ENCODE measurements at places on chromosomes 3 and 15.
A peak's percentile ranks its signal among the peaks of the same experiment; 100 is the strongest.

GRCh38 chr3:23241256-23241655 lies 38.1 kb downstream of the UBE2E2 start:
- DNase-seq, result no peak

DNA sequence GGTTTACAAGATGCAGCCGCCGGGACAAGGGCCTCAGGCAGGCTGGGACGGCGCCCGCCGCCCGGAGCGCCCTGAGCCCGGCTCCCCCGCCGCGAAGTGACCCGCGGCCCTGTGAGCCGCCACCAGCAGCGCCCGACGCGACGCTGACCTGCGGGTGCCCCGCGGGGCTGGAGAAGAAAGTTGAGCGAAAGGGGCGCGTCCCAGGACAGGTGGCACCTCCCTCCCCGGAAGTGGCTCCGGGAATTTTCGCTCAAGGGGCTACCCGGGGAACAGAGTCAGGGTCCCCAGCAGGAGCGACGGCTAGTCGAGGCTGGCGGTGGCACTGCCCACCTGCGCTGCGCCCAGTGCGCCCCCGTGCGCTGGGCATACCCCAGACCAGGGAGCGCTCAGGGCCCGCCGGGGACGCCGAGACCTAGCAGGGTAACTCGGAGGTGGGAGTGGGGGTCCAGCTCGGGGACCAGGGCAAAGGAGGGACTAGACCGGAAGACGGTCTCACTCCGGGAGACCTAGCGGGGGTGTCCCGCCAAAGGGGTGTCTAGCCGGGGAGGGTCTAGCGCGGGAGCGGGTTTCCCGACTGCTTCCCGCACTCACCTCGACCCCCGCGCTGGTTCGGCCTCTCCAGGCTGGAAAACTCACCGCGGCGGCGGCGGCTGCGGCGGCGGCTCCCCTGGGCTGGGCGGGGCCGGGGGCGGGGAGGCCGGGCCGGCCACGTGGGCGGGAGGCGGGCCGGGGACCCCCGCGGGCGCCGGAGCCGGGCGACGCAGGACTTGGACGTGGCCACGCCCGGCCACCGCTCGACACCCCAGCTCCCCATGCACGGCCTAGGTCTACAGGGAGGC lies 18.4 kb downstream of the SPATA12 start:
- no peak for DNase-seq

DNA sequence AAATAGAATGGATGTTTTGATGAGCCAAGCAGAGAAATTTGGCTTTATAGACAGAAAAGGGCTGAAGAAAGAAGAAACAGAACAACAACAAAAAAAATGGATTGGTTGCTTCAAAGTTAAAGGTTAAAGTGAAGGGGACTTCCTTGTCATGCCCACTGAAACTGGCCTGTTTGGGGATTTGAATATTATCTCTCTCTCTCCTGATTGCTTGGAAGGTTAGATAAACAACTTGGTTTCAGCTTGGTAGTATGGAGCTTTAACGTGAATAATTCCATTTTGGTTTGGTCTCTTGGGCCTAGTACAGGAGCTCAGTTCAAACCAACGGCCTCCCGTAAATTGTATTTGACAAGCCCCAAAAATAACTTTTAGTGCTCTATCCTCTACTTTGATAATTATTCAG lies 70.8 kb upstream of the MBNL1 start:
- DNase-seq, result no peak

DNA sequence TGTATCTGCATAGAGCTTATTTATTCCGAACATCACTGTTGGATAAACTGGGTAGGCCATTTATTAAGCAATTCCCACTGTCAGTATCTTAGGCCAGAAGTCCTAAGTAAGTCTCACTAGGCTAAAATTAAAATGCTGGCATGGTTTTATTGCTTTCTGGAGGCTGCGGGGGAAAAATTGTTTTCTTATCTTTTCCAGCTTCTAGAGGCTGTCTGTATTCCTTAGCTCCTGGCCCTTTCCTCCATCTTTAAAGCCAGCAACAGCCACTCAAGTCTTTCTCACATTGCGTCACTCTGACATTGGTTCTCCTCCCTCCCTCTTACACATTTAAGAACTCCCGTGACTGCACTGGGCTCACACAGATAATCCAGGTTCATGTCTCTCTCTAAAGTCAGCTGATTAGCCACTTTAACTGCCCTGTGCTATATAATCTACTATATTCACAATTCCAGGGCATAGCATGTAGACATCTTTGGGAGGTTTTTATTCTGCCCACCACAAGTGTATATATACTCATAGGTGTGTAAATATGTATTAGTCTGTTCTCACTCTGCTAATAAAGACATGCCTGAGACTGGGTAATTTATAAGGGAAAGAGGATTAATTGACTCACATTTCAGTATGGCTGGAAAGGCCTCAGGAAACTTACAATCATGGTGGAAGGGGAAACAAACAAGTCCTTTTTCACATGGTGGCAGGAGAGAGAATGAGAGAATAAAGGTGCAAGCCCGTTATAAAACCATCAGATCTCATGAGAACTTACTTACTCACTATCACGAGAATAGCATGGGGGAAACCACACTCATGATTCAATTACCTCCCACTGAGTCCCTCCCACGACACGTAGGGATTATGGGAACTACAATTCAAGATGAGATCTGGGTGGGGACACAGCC lies 113.5 kb upstream of the SLC7A14 start:
- DNase-seq, result no peak

- DNase-seq, result no peak
Measured at GRCh38 chr3:90253131-90253530, 1145.7 kb downstream of the EPHA3 start.

- no peak for DNase-seq
Measured at GRCh38 chr3:43736558-43737440, 46.1 kb downstream of the ABHD5 start.

- DNase-seq, result peak; percentile 56
Measured at GRCh38 chr15:61459785-61460707, 230.9 kb upstream of the RORA start.

- DNase-seq, result no peak
Measured at GRCh38 chr15:34716111-34716510, 38.7 kb downstream of the GJD2 start.

- no peak for DNase-seq
Measured at GRCh38 chr3:176795891-176796290, 401.4 kb downstream of the TBL1XR1 start.

- DNase-seq, result no peak
Measured at GRCh38 chr3:151460228-151460627, 633 bp downstream of the IGSF10 start.

DNA sequence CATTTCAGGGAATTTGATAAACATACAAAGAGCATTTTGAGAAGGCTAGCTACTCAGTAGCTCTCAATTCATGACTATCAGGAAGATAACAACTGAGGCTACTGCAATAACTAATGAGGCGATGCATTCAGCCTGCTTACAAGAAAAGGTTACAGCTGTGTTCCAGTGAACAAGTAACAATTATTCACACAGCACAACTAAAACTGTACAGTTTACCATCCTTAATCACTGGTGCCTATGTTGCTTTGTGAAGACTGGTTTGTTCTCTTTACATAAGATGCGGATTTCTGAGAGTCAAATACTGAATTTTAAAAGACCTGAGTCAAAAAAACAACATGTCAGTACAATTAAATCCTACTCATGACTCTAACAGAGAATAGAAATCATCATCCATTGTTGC lies 526.3 kb downstream of the OTOL1 start:
- DNase-seq, result no peak

DNA sequence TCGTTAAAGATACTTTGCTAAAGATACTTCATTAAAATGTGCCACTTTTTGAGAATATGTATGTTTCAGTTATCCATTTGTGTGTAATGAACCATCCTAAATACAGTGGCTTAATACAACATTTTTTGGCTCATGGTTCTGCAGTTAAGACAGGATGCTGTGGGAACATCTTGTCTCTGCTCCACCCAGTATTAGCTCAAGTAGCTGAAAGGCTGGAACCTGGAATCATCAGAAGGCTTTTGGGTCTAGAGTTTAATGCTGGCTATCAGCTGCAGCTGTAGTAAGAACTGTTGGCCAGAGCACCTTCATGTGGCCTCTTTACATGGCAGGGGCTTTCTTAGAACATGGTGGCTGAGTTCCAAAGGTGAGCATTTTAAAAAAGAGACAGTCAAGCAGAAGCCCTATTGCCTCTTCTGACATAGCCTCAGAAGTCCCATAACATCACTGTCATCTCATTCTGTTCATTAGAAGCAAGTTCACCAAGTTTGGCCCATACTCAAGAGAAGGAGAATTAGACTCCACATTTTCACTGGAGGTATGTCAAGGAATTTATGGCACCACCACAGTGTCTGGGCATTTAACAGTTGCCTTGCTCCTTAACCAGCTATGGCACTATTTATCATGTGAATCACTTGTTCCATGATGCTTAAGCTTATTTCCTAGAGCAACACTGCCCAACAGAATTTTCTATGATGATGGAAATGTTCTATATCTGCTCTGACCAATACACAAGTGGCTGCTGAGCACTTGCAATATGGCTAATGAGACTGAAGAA lies 70.4 kb upstream of the PDZRN3 start:
- no peak for DNase-seq

DNA sequence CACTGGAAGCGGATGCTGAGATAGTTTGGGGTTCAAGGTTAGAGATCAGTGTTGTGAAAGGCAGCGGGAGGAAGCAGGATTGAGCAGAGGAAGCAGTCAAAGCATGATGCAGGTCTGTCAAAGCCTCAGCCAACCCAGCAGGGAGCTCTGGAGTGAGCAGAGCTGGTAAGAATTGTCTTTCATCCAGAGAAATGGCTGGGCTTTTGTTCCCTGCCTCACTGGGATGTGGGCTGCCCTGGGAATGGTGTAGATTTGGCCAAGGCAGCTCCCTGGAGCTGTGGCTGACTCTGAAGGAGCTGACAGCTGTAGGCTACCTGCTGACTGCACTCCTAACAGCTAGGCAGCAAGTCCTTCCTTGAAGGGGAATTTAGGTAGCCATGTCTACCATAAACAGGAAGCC lies 61.9 kb upstream of the STXBP5L start:
- no peak for DNase-seq

- no peak for DNase-seq
Measured at GRCh38 chr3:189572249-189572648, 58.9 kb upstream of the TP63 start.

DNA sequence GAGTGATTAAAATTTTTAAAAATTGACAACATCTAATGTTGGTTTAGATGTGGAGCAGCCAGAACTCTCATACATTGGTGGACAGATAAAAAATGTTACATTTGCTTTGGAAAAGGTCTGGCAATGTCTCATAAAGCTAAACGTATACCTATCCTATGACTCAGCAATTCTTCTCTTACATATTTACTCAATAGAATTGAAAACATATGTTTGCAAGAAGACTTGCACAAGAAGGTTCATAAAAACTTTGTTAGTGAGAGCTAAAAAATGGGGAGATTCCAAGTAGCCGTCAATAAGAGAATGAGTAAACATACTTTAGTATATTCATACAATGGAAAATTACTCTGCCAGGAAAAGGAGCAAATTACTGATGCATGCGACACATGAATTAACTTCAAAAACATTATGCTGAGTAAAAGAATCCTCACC lies 30.0 kb downstream of the MASP1 start:
- no peak for DNase-seq

DNA sequence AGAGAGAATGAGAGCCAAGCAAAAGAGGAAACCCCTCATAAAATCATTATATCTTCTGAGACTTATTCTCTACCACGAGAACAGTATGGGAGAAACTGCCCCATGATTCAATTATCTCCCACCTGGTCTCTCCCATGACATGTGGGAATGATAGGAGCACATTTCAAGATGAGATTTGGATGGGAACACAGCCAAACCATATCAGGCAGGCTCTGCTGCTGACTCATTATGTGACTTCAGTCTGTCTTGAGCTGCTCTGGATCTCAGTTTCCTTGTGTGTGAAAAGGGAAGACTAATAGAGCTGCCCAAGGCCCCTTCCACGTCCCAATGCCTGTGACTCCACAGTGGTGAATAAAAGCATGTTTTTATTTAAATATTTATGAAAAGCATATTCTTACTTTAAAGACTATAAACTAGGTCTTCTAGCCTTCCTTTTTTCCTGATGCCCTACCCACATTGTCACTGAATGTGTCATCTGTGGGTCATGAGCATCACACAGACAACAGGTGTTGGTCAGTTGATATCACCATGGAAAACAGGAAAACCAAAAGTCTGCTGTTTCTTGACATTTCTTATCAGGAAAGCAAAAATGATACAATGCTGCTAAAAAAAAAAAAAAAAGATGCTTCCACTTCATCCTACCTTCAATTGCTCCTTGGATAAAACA lies 96.0 kb upstream of the PPP2R3A start:
- DNase-seq, result no peak

DNA sequence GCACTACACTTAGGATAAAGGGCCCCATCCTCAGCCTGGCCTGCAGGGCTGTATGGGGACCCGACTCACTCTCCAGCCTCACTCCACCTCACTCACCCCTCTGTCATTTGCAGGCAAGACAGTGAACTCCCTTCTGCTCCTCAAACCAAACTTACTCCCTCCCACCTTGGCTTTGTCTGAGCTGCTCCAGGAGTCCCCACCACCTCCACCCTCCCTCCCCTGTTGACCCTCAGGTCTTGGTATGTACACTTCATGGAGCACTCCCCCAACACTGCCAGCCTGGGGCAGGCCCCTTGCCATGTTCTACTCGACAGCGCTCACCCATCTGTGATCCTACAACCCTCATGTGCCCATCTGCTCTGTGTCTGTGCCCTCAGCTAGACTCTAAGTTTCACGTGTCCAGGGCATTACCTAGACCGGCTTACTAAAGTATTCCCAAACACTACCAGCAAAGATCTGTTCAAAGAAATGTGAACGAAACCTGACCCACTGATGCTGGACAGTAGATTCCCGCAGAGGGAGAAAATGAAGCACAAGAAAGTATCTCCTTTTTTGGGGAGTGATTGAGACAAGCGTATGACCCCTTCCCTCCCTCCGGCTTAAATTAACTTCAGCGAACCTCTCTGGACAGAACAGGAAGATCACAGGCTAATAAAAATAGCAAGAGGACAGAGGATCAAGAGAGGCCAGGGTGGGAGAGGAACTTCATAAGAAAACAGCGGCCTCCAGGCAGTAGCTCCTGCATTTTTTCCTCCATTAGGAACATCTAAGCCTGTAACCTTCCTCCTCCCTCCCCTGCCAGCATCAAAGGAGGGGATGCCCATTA lies 113.2 kb downstream of the RFTN1 start:
- DNase-seq, result no peak

GRCh38 chr15:22799902-22800301 lies 13.5 kb downstream of the NIPA1 start:
- DNase-seq, result no peak

- no peak for DNase-seq
Measured at GRCh38 chr3:171753665-171754408, 56.4 kb downstream of the PLD1 start.

GRCh38 chr3:161691677-161692076 lies 195.1 kb downstream of the OTOL1 start:
- DNase-seq, result no peak

DNA sequence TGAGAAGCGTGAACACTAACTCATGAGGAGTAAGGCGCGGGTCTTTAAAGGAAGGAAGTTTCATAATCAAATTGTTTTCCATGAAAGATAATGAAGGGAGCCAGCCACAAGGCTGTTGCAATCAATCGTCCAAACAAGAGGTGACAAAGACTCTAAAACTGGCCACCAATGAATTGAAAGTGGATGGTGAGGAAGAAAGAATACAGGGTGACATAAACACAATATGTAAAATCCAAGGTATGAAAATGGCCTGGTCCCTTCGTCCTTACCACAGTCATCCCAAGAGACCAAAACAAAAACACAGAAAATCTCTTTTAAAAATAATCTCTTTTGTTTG lies 12.0 kb downstream of the CD86 start:
- DNase-seq, result no peak

- DNase-seq, result no peak
Measured at GRCh38 chr3:46986055-46986730, 6.7 kb downstream of the NBEAL2 start.
